ENCODE measurements at places on chromosomes 2 and 18.

- DNase-seq: no peak
Observed at GRCh38 chr18:13308369-13308768, 89.8 kb downstream of the LDLRAD4 start.

- no peak for DNase-seq
Observed at GRCh38 chr2:231379266-231380215, 16.0 kb upstream of the B3GNT7 start.

GRCh38 chr2:121099329-121100290 is 185.4 kb downstream of the TFCP2L1 start:
- DNase-seq: no peak

GRCh38 chr2:134080386-134081089 is 173.3 kb upstream of the MGAT5 start:
- no peak for DNase-seq

- no peak for DNase-seq
Observed at GRCh38 chr2:189393440-189394111, 47.7 kb upstream of the WDR75 start.

DNA sequence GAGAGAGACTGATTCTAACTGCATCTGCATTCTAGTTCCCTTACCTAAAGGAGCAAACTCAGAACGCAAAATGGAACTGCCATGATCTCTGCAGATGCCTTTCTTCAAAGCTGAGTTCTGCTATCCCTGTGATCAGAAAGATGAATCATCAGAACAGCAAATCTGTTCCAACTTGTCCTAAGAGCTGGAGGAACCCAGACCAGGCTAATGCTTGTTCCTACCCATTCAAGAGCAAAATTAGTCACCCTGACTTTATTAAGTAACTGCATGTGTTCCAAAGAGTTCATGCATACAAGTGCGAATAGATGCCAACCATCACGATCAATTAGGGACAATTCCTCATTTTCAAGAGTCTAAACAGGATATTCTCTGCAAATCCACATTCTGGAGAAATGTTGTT is 46.5 kb downstream of the MBP start:
- no peak for DNase-seq

GRCh38 chr2:66547887-66548286 is 113.0 kb downstream of the MEIS1 start:
- no peak for DNase-seq

- DNase-seq: no peak
Observed at GRCh38 chr18:73563901-73564472, 583.6 kb downstream of the FBXO15 start.

- DNase-seq: no peak
Observed at GRCh38 chr18:64027931-64028695, 58.2 kb downstream of the SERPINB8 start.

DNA sequence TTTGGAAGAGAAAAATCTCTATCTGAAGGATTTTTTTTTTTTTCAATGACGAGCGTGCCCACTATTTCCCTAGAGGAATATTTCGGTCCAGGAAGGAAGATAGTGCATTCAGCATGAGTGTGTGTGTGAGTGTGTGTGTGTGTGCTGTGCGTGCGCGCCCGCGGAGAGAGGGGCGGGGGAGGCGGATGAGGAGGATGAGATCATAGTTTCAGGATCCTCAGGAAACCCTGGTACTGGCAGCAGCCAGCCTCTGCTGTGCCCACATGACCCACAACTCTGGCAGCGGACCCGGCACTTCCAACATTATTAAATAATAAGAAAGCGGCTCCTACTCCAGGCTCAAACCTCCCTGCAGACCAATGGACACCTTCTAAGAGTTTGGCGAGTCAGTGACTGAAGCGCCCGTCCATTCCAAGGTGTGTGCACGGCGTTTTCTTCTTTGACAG is 217.0 kb upstream of the DTNA start:
- DNase-seq: peak; percentile 37

DNA sequence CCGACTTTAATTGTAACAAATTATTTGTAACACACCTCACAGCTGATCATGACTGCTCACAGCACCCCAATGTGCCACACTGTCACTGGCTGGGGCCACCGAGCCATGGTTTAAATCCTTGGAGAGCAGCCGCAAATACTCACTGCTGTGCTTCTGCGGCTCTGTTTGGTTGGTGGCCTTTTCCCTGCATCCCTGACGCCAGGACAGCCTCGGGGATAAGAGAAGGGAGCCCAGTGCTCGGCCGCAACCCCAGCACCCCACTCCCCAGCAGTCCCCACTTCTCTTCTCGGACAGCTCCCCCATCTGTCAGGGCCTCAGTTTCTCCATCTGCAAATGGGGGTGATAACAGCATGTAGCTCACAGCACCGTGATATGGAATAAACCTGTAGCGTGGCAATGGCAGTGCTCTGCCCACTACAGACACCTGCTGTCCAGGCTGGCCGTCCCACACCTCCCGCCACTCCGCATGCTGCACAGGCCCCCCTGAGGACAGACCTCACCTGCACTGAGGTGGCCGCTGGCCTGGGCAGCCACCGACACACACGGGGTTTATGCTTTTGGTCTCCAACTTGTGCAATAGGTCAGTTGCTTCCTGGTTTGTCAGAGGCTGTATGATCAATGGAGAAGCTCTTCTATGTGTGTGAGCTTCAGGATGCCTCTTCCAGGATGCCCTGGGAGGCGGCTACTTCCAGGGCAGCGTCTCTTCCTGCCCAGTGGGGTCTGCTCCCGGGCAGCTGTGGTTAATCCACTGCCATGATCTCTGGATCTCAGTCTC is 87.1 kb downstream of the NDUFA10 start:
- no peak for DNase-seq

DNA sequence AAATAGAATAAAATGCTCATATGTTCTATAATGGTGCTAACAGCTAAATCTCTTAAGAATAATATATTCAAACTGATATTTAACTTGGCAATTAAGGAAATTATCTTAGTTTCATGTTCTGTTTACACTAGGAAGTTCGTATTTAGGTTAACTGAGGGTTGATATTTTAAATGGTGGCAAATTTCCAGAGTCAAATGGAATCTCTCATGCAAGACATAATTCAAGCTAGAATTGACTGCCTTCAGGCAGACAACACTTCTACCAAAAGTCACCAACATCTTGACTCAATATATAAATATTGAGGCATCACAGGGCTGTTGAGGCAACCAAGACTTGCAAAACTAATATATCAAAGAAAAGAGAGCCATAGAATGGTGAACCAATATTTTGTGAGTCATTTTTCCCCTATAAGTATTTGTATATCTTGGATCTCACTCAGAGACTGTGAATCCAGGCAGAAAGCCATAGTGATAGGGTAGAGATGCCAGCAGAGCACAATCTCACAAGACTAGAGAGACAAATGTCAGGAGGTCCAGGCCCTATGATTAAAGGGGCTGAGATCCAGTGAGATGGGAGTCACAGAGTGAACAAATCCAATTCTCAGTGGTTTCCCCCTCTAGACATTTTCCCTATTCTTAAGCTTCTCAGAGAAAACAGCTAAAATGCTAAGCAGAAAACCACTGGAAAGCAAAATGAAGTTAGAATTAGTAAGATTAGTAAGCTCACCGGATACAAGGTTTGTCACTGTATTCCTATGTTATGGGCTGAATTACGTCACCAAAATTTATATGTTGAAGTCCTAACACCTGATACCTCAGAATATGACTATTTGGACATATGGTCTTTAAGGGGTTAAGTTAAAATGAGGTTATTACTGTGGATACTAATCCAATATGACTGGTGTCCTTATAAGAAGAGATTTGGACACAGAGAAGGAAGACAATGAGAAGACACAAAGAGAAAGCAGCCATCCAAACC is 358.2 kb upstream of the UBE2E3 start:
- DNase-seq: no peak

DNA sequence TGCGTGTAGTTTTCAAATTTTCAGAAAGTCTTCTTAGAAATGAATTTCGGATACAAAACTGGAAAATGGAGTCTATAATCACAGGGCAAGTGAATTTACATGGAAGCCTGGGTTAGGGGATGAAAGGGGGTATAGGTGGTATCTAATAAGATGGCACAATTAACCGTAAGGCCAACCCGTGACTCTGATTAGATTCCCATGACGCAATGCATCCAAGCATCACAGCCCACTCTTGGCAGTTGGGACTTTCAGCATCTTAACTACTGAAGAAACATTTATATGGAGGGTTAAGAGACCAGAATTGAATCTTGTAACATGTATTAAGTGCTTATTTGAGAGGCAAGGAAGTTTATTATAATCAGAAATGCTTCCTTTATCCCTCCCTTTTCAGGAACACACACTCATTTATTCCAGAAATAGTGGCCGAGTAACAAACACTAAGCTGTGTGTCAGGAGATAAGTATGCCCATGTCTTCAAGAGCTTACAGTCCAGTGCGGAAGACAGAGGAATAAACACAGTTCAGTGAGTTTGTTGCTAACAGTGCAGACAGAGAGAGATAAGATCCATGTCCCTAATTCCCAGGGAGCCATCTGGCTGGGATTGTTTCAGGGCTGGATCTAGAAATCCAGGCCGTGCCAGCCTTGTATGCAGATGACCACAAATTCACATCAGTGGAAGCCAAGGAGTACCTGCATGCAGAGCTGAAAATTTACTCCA is 151.2 kb downstream of the ANTXR1 start:
- DNase-seq: no peak

DNA sequence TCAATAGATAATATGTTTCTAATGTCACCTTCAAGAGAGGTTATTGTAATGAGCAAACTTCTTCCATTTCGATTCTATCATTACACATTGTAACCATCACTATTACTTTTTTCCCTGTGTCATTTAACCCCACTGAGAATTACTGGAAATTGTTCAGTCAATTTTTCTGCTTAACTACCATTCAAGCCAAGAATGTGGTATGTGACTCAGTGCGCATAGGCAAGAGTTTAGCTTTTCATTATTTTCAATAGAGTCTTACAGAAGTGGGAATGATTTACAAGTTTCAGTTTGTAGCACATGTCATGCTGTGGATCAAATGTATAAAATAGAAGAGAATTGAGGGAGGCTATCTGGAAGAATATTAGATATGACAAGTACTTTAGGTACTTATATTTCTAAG is 34.3 kb upstream of the PIEZO2 start:
- DNase-seq: no peak

DNA sequence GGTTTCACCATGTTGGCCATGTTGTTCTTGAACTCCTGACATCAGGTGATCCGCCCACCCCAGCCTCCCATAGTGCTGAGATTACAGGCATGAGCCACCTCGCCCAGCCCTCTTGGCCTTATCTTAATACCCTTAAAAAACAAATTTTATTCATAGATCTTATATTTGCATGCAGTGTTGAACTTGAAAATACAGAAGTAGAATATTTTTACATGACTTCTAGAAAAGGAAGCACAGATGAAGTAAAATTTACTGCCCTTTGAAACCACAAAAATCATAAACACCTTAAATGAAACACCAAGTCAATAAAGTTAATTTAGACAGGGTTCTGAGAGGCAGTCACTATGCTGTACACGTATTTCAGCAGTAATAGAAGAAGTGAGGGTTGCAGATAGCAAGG is 145.7 kb downstream of the CERS6 start:
- DNase-seq: no peak

DNA sequence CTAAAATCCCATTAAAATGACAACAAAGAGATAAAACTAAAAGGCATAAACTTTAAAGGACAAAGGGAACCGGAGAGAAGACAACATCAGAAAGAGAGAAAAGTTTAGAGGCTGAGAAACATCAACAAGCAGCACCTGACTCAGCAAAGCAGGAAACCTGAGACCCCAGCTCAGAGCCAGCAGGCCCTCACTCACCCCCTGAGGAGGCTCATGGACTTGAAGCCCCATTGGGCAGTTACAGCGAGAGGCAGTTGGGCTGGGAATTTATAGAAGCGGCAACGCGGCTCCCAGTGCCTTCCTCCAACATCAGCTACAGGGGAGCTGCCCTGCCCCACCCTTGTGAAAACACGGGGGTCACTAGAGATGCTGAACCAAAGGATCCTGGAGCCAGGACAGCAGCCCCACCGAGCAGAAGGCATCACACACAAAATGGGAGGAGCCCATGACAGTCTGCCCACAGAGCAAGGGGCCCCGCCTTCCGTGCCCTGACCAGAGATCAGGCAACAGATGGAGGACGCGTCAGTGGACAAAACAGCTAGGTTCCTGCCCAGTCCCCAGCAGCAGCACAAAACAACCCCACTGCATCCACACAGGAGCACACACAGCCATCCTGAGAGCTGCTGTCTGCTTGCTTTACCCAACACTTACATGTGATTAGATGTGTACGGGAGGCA is 52.7 kb downstream of the CMPK2 start:
- no peak for DNase-seq

DNA sequence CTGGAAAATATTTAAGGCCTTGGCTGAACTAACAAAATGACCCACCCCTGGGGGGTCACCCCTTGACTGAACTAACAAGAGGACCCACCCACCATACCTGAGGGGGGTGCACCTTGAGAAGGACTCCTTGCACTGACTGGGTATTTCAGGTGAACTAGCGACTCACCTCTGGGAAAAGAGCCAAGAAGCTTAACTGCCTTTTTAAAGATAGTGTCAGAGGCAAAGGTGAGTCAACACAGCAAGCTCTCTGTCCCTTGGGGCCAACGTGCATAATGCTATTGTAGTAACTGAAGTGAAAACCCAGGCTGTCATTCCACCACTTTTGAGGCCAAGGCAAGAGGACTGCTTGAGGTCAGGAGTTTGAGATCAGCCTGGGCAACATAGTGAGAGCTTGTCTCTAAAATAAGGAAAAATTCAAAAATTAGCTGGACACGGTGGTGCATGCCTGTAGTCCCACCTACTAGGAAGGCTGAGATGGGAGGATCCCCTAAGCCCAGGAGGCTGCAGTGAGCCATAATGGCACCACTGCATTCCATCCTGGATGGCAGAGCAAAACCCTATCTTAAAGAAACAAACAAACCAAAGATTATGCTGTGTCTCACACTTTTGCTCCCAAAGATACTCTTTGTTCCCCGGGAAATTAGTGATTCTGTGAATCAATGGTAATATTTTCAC is 36.4 kb upstream of the ZCCHC2 start:
- DNase-seq: no peak

- DNase-seq: no peak
Observed at GRCh38 chr2:11168488-11168887, 13.2 kb downstream of the SLC66A3 start.

DNA sequence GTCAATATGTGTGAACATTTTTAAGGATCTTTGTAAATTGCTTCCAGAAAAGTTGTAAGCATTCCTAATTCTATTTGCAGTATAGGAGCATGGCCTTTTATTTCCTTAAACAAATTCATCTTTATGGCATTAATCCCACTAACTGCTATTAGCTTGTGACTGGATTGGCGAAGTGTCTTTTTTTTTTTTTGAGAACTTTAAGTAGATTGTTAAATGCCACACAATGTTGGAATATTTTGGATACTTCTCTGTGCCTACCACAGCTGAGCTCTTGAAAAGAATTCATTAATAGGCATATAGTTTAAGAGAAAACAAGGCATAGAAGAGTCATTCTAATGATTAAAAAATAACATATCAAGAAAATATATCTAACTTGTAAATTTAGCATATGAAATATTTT is 129.7 kb downstream of the LAMA3 start:
- DNase-seq: no peak

- no peak for DNase-seq
Observed at GRCh38 chr2:5102823-5103222, 589.4 kb upstream of the SOX11 start.

GRCh38 chr2:236782938-236783337 is 213.3 kb downstream of the ACKR3 start:
- no peak for DNase-seq
